ENCODE measurements at places on chromosomes 11 and 22. TPM values are rescaled to one million over a fixed set of nuclear protein-coding genes. Genes with fewer than 3 reads are reported as not detected.

Gene HOATZ
- not detected for polyA plus RNA-seq

Gene ROBO4
- polyA plus RNA-seq, result 10.2 TPM

Gene TIGD3
- polyA plus RNA-seq, result 0.09 TPM

Gene GAB4
- polyA plus RNA-seq, result not detected

Gene UCP3
- polyA plus RNA-seq, result 587 TPM

Gene CFAP300
- polyA plus RNA-seq, result 0.14 TPM

Gene DRD4
- 0.14 TPM for polyA plus RNA-seq

Gene SDF2L1
- polyA plus RNA-seq, result 26.0 TPM

Gene CDC42EP2
- polyA plus RNA-seq, result 3.3 TPM

Gene MAPK12
- 57.4 TPM for polyA plus RNA-seq

Gene CRYAB
- polyA plus RNA-seq, result 11,496 TPM

Gene SYTL2
- polyA plus RNA-seq, result 4.8 TPM
